Occipital lobe (tissue), 3 donors: ENCODE measurements at places on chromosomes 11 and 22.

DNA sequence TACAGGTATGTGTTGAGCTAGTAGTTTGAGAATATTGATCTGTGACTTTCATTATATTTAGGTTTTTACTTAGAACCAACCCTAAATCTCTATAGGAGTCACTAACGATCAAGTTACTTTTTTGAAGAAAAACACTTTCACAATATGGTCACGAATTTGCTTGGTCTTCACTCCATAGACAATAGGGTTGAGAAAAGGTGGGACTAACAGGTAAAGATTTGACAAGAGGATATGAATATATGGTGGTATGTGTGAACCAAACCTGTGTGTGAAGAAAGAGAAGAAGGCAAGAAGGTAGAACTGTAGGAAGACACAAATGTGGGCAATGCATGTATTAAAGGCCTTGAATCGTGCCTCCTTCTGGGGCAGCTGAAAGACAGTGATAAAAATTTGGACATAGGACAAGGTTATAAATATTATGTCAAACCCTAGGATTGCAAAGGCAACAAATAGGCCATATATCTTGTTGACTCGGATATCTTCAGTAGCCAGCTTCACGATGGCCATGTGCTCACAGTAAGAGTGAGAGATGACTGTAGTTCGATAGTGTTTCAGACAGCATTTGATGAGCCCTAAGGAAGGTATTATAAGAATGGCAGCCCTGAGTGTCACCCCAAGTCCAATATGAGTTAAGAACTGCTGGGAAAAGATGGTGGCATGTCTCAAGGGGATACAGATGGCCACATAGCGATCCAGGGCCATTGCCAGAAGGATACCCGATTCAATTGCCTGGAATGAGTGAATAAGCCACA is 6.4 kb downstream of the OR52A5 start:
- DNase-seq: no peak

- DNase-seq: no peak
Measured at GRCh38 chr11:120375076-120375475, 38.9 kb downstream of the ARHGEF12 start.

DNA sequence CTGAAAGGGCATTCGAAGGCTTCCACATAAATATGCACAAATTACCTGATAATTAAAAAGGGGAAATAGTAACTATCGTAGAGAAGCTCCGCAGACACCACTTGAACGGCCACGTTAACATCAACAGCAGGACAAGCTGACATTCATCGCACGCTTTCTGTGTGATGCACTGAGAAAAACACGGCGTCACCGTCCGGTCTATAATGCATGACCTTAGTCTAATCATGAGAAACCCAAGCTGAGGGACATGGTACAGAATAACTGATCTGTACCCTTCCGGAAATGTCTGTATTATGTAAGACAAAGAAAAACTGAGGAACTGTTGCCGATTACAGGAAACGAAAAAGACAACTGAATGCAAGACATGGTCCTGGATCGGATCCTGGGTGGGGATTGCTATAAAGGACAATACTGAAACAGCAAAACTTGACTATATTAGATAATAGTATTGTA is 678 bp upstream of the RANGAP1 start:
- DNase-seq: no peak

- no peak for DNase-seq
Measured at GRCh38 chr22:42720263-42721044, at the start of gene A4GALT. Gene A4GALT, minus strand, starts transcription at chr22:42720870. Its CDS starts 26,919 bp downstream, at chr22:42693951.

DNA sequence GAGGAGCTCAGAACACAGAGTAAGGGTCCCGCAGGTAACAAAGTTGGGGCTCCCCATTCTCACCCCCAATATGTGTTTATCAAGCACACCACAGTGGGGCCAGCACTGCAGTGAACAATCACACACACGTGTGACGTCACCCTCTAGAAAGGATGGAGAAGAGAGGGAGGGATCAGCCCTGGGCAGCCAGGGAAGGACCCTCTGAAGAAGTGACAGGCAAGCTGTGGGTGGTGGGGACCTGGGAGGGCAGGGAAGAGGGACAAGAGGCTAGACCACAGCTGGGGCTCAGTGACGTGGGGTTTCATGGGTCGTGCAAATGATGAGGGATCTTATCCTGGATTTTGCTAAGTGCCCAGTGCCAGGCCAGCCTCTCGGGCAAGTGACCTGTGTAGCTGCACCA is 28.7 kb upstream of the MYEOV start:
- no peak for DNase-seq

DNA sequence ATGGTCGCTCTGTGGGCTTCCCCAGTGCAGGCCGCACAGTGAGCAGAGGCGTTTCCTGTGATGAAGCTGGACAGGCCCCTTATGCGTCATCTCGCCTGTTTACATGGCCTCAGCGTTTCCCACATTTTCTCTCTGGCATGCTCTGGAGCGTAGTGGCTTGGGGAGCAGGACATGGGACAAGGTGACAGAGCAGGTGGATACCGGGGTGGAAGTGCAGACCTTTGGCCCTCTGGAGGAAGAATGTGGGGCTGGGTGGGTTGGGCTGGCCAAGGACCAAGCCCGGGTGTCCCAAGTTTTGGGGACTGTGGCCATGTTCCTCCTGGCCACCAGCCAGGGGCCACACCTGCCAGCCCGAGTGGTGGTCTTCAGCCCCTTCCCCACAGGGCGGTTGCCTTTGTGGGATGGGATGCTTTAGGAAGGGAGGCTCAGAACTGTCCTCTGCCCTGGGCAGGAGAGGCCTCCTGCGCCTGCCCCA is 446.6 kb downstream of the TBC1D22A start:
- DNase-seq: no peak

GRCh38 chr11:17406082-17406817 is 17.8 kb upstream of the KCNJ11 start:
- DNase-seq: no peak

DNA sequence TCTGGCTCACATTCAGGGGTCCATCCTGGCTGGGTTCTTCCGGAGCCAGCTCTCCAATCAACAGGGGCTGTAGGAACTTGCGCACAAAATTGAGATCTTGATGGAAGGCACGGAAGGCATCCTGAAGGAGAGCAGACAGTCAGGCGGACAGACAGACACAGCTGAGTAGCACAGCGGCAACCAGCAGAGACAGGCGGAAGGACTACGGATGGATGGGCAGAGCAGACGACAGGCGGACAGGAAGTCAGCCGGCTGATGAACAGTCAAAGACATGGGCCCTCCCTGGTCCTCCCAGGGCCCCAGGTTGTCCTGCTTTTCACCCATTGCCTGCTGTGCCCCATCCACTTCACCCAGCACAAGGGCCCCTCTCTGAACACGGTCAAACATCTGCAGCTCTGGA is 11.3 kb downstream of the FADS3 start:
- no peak for DNase-seq

GRCh38 chr11:42958635-42959034 is 353.2 kb upstream of the API5 start:
- no peak for DNase-seq

DNA sequence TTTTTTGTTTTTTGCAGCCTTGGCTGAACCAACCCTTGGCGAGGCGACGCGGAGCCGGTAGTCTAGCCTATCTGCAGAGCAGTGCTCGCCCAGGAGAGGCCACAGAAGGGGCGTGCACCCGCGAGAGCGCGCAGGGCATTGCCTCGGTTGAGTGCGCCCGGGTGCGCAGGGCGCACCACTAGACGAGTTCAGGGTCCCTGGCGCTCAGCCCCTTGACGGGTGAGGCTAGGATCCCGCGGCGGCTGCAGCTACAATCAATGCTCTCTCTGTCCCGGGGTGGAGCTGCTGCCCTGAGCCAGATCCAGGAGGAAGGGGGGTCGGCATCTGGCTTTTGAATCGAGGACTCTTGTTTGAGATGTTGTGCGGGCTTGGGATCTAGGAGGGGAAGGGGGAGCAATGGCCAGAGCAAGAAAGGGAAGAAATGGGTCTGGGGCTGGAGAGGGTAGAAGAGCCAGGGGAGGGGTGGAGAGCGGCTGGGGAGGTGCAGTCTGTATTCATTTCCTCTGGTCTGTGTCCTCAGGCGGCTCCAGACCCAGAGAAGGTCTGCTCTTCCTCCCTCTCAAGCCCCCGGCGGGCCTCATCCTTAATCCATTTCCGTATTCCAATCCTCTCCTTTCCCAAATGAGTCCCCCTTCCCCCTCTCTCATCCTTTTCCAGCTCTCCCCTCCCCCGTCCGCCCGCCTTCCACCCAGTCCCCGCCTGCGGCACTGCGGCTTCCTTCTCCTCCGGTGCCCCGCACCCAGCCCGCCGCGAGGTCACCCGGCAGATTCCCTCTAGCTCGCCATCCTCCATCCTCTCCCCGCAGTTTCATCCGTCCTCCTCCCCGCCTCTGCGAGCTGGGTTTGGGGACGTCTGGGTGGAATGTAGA is 797 bp downstream of the THY1 start:
- peak; percentile 30 for DNase-seq

DNA sequence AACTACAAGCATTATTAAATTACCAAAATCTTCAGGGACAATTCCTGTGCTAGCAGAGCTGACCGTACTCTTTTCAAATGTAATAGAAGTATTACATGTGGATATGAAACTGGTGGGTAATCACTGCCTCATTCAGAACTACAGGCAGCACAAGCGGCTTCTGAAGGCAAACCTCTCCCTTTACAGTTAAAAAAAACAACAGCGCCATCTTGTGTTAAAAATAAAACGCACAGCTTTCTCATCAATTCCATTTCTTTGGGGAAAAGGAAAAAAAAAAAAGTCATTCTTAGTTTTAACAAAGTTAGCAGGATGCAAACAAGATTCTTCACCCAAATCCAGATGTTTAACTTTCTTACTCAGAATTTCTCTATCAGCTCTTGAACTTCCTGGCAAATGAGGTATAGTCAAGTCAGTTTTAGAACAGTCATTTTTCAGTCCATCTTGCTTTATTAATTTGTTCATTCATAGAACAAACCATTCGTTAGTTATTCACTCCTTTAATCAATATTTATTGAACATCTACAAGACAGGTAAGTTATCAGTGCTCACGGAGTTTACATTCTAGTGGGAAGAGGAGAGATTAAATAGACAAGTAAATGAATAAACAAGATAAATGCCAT is 331.8 kb upstream of the MPPED2 start:
- DNase-seq: no peak

- no peak for DNase-seq
Measured at GRCh38 chr11:76599041-76600013, 71.2 kb downstream of the LRRC32 start.

- DNase-seq: no peak
Measured at GRCh38 chr22:35349704-35350538, 31.0 kb upstream of the HMOX1 start.

- no peak for DNase-seq
Measured at GRCh38 chr11:37504921-37505320, 906.9 kb upstream of the RAG2 start.

DNA sequence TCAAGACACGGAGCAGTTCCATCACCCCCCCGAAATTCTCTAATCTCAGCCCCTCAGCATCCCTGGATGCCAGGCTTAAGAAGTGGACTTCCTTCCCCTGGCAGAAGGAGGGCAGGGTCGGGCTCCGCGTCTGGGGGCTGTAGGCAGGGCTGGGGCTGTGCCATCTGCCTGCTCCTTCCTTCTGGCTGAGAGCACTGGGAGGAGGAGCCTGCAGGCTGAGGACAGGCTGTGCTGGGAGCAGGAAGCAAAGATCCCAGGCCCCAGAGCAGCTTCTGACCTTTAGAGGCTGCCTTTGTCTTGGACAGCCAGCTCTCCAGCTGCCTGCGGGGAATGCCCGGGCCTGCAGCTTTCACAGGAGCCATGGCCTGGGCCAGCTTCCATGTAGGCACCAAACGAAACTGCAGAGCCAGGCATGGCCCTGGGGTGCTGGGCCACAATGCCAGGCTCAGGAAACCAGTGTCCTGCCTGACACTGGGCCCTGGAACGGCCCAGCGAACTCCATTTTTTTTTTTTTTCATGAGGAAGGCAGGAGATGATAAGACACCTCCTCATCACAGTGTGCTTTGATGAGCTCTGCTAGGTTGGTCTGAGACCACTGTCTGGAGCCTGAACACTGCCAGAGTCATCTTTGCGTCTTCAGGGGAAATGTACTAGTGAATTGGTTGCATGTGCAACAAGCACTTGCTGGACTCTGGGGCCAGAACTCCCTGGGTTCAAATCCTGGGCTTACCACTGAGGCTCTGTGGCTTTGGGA is 67.9 kb downstream of the MCM5 start:
- peak; percentile 74 for DNase-seq

DNA sequence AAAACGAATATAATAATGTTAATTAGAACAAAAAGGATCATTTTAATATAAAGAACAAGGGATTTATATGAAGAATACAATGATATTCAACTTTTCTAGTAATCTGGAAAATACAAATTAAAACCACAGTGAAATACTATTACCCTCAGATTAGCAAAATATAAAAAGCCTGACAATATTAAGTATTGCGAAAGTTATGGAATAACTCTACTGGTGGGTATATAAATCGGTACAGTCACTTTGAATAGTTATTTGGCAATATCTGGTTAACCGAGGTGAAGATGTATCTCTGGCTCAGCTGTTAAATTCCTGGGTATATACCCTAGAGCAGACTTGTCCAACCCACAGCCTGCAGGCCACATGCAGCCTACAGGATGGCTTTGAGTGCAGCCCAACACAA is 118.8 kb downstream of the ATM start:
- no peak for DNase-seq

GRCh38 chr11:12184699-12185098 is 74.3 kb downstream of the MICAL2 start:
- no peak for DNase-seq

- DNase-seq: no peak
Measured at GRCh38 chr11:128227466-128227865, 359.9 kb downstream of the ETS1 start.

DNA sequence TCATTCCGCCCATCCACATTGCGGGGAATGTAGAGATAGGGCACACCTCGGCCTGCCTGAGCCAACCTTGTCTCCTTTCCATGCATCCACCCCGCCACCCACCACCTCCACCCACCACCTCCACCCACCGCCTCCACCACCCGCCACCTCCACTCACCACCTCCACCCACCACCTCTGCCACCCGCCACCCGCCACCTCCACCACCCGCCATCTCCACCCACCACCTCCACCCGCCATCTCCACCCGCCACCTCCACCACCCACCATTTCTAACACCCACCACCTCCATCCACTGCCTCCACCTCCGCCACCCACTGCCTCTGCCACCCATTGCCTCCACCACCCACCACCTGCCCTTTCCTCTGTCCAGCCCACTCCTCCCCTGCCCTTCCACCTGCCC is 78.4 kb downstream of the IGLL1 start:
- DNase-seq: no peak

DNA sequence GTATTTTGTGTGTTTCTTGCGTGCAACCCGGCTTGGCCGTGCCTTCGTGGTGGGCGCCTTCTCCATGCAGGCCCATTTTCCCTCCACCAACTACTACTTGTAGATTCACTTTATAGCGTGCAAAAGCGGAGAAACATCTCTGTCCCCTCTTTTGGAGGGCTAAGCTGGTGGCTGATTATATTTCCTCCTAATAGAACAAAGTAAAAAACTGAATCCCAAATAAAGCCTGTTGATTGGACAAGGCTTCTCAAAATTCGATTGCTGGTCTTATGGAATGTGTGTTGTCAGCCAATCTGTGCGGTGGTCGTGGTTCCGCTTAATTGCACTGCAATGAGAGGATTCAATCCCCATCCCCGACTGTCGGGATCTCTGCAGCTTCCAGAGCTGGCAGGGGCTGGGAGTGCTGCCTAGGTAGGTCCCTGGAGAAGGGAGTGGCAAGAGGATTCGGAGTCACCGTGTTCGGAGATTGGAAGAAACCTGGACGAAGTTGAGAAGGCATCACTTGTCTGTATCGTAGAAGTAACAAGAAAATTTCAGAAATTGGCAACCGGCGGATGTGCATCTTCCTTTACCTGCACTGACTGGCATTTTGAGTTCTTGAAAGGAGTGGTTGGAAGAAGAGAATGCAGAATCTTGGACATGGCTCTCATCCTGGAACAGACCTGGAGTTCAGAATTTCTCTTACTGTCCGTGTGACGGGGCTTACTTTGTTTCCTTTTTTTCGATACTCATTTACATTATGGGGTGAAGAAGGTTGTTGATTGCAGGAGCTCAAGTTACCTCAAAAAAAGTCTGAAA is 1.1 kb downstream of the HMGXB4 start:
- peak; percentile 3 for DNase-seq
